ENCODE measurements at places on chromosomes 6 and 20.
A peak's percentile ranks its signal among the peaks of the same experiment; 100 is the strongest.

DNA sequence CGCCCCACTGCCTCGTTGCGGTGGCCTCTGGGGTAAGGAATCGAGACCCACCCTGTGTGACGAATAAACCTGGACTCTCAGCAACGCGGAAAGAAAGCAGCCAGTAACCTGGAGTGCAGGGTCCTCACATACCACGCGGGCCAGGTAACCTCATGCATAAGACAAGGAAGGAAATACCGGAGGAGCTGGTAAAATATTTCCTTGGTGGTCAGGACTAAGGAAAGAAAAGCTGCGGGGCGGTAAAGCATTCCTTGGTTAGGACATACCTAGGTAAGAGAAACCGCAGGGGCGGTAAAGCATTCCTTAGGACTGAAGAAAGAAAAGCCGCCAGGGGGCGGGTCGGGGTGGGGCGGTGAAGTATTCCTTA is 80.7 kb downstream of the SYTL3 start:
- DNase-seq: no peak

DNA sequence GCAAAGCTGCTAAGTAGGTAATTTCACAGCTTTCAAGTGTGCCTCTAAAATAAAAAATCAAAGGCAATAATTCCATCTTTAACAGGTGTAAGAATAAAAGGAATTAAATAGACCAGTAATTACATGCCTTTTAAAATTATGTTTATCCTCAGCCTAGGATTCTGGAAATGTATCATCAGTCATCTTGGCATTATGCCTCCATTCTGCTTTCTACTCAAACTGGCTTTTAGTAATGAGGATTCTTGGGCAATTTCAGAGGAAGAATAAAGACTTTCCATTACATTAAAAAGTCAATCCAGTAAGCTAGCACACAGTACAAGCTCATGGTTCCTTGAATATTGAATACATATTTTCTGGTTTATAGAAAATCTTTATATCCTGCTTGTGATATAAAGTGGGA is 44.7 kb downstream of the GSTA2 start:
- no peak for DNase-seq

DNA sequence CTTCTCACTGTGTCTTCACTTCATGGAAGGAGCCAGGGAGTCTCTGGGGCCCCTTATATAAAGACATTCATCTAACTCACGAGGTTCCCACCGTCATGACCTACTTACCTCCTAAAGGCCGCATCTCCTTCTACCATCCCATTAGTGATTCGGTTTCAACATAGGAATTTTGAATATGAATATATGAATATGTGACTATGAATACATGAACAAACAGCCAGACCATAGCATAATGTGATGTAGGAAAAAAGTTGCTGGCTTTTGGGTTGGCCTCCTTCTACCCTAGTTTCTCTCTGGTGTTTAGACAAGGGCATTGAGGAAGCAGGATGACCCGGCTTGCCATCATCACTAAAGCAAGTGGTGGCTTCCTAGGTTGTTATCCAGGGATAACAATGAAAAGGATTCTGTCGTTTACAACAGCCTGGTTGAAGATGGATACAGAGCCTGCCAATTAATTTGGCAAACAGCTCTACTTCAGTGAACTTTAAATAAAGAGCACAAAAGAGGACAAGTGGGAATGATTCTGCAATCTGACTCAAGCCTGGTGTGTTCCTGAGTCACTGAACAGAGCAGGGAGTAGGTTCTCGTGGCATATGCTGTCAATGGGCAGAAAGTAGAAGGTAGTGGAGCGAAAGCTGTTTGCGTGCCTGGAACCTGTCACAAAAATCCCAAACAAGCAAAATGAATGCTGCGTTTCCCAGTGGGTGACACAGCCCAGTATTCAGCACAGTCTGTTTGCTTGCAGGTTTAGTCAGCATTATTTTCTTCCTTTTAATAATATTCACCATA is 44.0 kb upstream of the DOK5 start:
- DNase-seq: no peak

DNA sequence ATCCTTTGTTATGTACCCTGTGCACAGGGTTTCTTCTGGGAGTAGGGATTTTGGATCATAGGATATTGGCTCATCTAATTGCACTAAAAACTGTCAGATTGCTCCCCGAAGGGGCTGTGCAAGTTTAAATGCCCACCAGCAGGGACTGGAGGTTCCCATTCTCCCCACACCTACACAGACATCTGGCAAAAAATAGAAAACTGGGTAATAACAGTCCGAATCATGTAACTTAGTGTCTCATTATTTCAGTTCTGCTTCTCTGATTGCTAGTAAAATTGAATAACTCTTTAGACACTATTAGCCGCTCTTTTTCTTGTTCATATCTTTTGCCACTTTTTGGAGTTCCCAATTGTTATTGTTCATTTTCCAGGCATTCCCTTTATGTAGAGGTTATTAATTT is 5.3 kb downstream of the PSMF1 start:
- DNase-seq: no peak

DNA sequence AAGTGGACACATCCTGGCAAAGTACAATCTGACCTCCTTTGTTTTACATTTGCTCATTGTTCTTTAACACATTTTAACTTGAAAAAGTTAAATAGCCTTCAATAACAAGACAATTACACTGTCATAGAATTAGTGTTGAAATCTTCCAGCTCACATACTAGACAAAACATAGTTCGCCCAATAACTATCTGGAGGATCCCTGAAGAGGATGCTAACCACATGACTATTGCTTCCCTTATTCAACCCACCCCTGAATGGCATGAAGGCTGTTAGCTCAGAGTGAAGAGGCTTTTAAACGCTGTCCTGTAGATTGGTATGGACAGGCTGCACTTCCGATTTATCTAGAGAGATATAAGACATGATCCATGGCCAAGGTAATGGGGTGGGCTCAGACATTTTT is 15.0 kb upstream of the DSE start:
- no peak for DNase-seq

GRCh38 chr6:73680289-73680918 is 15.6 kb upstream of the CD109 start:
- peak; percentile 49 for DNase-seq

DNA sequence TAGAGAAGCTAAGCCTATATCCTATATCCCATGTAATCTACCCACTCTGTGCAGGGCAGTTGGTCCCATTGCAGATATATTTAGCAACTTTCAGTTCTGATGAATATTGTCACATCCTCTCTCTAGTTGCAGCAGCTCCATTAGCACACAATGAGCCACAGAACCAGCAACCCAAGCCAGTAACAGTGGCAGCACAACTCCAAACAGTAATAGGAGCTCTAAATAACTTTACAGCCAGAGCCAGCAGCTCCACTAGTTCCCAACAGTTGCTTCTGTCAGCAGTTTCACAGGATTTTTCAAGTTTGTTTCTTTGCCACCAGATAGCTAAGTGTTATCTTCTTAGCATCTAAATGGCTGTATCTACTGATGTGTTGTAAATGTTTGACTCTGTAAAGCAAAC is 490.8 kb downstream of the HTR1B start:
- DNase-seq: no peak

GRCh38 chr20:13220904-13221297 is at the start of gene ISM1:
TSS of gene ISM1 (plus strand) at chr20:13221274. CDS start at chr20:13221777, 503 bp downstream.
- peak; percentile 20 for DNase-seq

DNA sequence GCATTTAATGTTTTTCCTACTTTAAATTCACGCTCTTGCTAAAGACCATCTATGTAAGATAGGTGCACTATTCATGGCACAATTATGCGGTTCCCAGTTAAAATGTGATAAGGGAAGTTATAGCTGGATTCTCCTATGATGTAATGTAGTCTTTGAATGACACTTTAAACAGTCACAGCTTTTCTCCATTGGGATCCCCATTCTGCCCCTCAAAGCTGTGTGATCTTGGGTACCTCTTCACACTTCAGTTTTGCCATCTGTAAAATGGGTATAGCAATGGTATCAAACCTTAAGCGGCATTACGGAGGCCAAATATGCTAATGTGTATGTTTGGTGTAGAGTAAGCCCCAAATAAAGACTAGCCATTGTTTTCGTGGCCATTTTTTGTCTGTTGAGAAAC is 64.7 kb upstream of the ZNF217 start:
- no peak for DNase-seq

DNA sequence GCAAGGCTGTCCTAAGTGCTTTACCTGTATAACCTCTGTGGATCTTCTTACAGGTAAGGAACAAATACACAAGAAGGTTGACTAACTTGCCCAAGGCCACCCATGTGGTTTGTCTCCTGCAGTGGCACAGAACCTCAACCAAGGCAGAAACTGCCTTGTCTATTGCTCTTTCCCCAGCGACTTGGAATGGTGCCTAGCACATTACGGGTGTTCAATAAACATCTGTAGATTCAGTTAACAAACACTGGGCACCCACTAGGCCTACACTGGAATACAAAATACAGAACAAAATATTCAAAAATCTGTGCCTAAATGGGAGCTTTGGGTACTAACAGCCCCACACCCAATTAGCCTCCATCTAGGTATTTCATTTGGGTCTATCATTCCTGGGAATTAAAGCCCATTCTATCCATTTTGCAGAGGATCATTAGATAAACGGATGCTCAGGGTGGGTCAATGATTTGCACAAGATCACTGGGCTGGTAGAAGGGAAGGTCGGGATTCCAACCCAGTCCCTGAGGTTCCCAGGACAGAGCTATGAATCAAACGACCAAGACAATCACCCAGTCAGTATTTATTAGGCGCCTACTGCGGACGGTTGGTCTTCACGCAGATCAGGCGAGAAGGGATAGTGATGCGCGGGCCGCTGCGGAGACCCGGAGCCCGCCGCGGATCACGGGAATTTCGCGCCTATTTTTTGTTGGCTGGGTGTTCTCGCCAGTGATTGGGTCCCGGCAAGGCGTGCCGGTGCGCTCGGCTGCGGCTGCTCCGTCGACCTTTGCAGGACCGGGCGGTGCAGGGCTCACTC is at the start of gene STK35:
Gene STK35, plus strand, starts transcription at position 771 of the 808 bp plus-strand sequence. CDS start 55 bp downstream, outside the sequence.
- peak; percentile 89 for DNase-seq

- peak; percentile 54 for DNase-seq
Observed at GRCh38 chr6:45507186-45507585, 129.5 kb upstream of the SUPT3H start.

DNA sequence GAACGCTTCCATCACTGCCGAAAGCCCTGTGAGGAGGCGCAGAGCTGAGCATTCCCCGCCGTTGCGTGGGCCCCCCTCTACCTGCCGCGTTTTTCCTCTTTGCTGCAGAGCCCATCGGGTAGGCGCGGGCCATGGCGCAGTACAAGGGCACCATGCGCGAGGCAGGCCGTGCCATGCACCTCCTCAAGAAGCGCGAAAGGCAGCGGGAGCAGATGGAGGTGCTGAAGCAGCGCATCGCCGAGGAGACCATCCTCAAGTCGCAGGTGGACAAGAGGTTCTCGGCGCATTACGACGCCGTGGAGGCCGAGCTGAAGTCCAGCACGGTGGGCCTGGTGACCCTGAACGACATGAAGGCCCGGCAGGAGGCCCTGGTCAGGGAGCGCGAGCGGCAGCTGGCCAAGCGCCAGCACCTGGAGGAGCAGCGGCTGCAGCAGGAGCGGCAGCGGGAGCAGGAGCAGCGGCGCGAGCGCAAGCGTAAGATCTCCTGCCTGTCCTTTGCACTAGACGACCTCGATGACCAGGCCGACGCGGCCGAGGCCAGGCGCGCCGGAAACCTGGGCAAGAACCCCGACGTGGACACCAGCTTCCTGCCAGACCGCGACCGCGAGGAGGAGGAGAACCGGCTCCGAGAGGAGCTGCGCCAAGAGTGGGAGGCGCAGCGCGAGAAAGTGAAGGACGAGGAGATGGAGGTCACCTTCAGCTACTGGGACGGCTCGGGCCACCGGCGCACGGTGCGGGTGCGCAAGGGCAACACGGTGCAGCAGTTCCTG is 693 bp downstream of the FAM50B start:
- no peak for DNase-seq

DNA sequence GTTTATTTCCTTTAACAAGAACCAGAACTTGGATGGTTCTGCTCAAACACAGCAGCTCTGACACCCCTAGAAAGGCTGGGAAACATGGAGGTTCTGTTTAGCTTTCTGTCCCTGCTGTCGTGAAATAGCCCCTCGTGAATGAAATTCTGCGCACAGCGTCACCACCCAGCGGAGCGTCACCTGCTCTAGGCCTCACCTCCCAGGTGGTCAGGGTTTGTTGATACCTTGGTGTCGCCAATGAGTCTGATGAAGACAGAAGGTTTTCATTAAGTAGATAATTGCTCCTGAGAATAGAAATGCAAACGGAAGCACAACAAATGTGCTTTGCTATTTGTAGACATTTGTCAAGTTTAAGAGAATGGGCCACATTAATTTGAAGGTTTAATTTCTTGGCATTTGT is 135.1 kb downstream of the EDN3 start:
- DNase-seq: no peak

GRCh38 chr20:58403272-58403671 is 14.2 kb downstream of the VAPB start:
- no peak for DNase-seq

DNA sequence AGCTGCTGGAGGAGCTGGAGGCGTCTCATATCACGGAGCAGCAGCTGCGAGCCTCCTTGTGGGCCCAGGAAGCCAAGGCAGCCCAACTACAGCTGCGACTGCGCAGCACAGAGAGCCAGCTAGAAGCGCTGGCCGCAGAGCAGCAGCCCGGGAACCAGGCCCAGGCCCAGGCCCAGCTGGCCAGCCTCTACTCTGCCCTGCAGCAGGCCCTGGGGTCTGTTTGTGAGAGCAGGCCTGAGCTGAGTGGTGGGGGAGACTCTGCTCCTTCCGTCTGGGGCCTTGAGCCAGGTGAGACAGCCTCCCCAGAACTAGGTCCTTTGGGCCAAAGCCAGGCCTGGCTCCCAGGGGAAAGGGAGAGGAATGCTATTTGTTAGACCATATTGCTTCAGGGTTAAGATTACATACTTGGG is 31.7 kb downstream of the C20orf173 start:
- no peak for DNase-seq

DNA sequence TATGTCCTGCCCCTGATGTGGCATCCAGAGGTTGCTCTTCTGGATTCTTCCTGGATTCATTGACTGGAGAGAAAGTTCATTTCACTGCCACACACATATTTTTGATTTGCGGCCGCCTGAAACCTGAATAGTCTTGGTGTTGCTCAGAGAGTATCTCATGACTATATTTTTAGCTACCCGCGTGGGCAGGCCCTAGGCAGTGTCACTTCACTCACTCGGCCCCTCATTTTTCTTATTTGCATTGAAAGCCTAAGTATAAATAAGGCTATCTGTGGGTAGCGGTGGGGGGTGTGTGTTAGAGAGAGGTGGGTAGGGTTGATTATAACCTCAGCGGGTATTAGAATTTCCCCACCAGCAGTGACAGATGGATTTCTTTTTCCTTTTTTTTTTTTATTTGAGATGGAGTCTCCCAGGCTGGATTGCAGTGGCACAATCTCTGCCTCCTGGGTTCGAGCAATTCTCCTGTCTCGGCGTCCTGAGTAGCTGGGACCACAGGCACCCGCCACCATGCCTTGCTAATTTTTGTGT is 113.5 kb downstream of the JARID2 start:
- no peak for DNase-seq

- no peak for DNase-seq
Observed at GRCh38 chr20:18669241-18670019, 81.6 kb downstream of the DTD1 start.

All from RWPE1 (cell line).